ENCODE measurements at places on chromosomes 7 and 10.

GRCh38 chr7:91949221-91950009 lies 8.8 kb downstream of the AKAP9 start:
- no peak for DNase-seq

DNA sequence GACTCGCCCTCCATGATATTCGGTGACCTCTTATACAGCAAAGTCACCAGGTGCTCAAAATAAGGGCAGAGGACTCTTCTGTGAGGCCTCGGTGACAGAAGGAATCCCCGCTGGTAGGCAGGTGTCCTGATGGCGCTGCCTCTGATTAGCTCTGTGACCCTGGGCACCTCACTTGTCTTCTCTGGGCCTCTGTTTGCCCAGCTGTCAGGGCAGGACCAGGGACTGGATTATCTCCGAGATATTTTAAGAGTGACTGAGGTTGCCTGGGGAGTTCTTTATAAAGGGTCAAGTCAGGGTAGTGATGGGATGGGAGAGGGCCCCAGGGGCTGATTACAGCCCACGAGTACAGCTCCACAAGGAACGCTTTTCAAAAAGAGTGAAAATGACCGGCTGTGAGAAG lies 70.9 kb upstream of the SAMD8 start:
- no peak for DNase-seq

- no peak for DNase-seq
Measured at GRCh38 chr10:121838931-121839330, 88.9 kb downstream of the ATE1 start.

DNA sequence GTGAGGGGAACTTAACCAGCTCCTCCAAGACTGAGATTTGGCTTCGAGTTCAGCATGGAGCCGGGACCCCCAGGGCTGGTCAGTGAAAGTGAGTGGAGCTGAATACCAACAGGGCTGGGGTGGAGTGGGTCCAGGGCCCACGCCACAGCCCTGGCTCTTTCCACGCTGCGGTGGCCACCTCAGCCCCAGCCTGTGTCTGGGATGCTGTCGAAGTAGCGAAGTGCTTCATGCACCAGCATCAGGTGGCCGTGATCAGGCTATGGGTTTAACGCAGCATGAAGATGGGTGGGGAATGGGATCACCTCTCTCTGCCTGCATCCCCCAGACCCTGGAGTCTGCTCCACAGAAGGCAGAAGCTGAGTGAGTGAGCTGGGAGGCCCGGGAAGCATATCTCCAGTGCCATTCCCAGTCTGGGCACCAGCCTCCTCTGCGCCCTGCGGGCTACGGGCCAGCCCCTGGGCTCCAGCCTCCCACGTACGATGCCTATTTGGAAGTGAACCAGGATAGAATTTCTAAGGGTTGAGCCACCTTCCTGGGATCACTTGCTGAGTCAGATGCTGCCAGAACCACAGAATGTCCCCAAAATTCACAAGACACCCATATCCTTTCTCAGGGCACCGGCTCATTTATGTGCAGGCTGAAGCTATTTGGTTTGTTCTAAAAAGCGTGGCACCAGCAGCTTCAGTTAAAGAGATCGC lies 131.1 kb upstream of the CHST15 start:
- DNase-seq: peak; percentile 36

- no peak for DNase-seq
Measured at GRCh38 chr10:42939237-42939636, 137.6 kb upstream of the RET start.

- no peak for DNase-seq
Measured at GRCh38 chr10:131168238-131168875, 143.2 kb downstream of the TCERG1L start.

DNA sequence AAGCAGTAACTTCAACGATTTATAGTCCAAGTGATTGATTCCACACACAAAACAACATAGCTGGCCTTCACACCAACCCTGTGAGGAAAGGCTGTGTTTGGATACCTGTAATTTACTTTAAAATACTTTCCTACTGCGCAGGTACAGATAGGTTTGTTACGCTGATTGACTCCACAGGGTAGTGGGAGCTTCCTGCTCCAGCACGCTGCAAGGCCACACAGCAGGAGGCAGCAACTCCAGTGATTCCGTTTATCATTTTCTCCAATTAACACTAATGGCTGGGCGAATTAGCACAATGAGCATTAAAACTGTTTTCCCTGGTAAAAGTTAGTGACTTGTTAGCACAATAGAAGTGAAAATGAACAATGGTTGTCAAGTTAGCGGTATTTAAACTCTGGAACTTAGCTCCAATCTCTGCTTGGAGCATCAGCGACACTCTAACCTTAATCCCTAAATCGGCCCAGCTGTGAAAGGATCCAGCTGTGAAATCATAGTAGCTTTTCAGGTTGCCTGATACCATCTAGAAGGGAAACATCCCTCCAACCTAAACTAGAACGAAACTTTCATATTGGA lies 959 bp downstream of the DCLRE1C start:
- DNase-seq: peak; percentile 8

DNA sequence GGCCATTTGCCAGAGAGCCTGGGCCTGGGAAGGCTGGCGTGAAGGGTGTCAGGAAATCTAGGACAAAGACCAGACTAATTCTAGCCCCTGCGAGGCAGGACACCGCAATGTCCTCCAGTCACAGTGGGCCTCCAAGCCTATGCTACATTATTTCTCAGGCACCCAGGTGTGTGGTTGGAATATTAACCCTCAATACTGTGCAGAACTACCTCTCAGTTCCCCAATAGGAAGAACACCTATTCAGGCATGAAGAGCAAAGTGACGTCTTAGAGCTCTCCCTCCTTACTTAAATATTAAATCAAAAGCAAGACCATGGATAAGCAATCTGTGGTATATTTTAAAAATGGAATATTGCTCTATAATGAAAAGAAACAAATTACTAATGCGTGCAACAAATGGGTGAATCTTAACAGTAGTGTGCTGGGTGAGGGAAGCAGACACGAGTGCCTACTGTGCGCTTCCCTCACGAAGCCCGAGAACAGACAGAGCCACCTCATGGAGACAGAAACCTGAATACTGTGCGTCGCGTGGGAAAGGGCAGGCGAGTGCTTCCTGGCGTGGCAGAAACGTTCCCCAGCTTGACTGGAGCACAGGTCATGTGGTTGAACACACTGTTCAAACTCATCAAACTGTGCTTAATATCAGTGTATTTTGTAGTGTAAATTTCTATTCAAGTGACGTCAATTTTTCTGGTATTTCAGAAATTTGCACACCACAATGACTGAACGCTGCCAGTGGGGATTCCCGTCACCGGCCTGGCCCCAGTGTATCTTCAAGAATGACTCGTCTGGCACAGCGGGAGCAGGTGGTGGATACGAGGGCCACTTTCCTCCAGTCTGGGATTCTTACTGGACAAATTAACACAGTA lies 15.5 kb upstream of the PTPRN2 start:
- no peak for DNase-seq

- no peak for DNase-seq
Measured at GRCh38 chr10:78301891-78302738, 268.5 kb downstream of the RPS24 start.

GRCh38 chr7:39733881-39734632 lies 110.7 kb downstream of the RALA start:
- DNase-seq: peak; percentile 64

DNA sequence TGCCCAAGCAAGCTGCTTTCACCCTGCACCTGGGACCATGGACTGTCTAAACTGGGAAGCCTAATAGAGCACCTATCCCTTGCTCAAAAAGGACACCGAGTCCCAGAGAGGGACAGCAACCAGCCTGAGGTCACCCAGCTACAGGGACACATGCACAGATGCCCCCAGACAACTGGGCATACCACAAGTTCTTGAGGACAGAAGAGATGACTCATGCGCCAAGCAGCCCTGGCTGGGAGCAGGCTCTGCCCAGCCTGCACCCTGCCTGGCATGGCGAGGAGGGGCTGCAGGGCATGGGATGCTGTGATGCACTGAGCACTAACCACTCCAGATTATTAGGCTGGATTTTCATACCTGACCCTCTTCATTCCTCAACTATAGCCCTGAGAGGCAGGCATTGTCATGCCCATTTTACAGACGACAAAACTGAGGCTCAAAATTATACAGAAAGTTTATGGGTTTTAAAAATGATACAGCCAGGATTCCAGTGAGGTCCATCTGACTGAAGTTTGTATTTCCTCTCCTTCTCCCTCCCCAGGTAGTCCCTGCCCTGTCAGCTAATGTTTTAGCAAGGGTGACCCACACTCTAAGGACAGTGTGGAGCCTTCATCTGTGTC lies 289.3 kb upstream of the ZMIZ1 start:
- DNase-seq: no peak

GRCh38 chr7:4240520-4241303 lies 441.4 kb upstream of the FOXK1 start:
- DNase-seq: no peak

DNA sequence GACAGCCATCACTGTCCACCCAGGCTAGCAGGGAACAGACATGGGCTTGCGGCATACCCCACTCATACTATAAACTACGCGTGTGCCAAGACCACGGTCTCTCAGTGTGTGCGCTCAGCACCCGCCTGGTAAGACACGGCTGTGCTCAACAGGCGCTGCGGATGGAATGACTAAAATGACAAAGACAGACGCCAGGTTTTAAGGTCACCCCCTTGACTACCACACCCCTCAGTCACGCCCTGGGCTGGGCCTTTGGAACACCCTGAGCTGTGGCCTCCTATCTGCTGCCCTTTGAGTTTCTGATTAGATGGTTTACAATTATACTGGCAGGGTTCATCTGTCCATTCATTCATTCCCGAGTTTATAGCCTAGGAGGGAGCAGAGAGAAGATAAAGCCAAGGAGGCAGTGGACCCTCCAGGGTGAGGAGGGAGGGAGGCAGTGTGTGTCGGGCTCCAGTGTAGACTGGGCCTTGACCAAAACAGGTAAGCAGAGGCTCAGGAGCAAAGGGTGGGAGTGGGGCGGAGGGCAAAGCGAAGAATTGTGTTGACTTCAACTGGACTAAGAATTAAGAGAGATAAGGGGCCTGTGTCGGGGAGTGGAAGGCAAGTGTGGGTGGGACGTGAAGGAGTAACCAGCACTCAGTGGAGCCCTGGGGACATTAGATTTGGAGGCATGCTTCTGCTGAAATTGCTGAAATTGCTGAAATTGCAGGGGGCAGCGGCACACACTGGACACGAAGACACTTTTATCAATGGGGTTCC lies 35.0 kb downstream of the TNS3 start:
- no peak for DNase-seq

DNA sequence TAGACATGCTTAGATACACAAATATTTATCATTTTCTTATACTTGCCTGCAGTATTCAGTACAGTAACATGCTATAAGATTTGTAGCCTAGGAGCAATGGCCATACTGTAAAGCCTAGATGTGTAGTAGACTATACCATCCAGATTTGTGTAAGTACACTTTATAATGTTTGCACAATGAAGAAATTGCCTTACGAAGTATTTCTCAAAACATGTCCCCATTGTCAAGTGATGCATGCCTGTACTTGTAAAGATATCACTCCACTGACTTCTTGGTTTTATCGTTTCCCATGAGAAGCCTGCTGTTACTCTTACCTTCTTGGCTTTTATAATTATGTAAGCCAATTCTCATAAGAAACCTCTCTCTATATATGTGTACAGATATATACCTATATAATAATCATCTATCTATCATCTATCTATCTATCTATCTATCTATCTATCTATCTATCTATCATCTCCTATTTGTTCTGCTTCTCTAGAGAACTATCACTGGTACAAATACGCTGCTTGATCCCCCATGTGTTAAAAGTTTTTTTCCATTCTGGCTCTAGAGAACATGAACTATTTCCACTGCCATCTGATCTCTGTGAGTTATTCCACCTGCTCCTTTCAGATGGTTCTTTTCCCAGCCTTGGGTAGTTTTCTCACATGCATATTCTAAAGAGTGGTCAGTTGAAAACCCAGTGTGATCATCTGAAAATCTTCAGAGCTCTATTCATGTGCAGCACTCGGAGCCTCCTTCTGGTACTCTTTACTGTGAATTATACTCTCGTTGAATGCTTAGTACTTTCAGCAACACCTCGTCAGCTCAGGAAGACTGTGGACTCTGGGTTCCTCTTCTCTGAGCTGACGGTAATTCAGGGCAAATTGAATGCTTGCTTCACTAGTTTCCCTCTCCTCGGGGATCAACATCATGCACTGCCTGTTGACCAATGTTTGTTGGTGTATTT lies 14.5 kb upstream of the VCL start:
- no peak for DNase-seq

DNA sequence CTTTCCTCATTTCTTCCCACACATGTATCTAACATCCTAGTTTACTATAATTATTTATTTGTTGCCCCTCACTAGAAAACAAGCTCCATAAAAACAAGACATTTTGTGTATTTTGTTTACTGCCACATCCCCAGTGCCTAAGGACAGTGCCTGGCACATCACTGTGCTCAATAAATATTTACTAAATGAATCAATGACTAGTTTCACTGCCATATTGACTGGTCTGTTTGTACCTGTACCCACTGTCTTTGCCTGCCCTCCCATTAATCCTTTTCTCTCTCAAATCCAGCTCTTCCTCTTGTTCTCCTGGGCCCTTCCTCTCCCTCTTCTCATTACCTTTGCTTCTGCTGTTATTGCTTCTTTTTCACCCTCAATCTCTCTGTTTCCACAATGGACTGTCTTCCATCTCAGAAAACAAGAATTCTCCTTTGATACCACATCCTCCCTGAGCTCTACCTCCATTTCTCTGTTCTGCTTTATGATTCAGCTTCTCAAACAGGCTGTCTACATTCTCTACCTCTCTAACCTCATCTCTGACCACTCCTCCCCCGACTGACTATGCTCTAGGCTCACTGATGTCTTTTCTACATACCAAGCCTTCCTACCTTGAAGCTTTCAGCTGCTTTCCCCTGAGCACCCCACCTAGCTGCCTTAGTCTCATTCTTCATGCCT lies 8.3 kb upstream of the FAM133B start:
- no peak for DNase-seq

GRCh38 chr7:20745702-20746101 lies 41.0 kb downstream of the SP8 start:
- no peak for DNase-seq

GRCh38 chr7:104160375-104160774 lies 47.4 kb downstream of the ORC5 start:
- DNase-seq: peak; percentile 26
